ENCODE measurements at places on chromosomes 13 and 19.

GRCh38 chr13:80612804-80613203, 271.9 kb upstream of the SPRY2 start:
- no peak for DNase-seq

DNA sequence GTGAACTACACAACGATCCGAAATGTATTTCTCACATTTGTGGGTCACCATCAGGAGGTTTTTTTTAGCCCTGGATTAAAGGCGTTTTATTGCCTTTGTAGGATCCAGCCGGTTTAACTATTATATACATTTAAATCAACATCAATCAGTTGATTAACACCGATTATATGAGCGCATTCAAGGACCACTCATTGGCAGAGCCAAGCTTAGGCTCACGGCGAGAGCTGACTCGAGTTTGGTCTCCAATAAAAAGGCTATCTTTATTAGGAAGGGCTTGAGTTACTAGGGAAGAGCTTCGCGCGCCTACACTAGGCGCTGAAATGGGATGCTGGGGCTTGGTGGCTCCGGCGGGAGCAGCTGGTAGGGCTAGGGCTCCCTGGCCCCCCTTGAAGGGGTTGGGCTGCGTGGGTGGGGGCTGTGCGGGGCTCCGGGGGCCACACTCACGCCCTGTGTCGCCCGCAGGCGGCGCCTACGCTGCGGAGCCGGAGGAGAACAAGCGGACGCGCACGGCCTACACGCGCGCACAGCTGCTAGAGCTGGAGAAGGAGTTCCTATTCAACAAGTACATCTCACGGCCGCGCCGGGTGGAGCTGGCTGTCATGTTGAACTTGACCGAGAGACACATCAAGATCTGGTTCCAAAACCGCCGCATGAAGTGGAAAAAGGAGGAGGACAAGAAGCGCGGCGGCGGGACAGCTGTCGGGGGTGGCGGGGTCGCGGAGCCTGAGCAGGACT, 4.2 kb downstream of the PDX1 start:
- no peak for DNase-seq

DNA sequence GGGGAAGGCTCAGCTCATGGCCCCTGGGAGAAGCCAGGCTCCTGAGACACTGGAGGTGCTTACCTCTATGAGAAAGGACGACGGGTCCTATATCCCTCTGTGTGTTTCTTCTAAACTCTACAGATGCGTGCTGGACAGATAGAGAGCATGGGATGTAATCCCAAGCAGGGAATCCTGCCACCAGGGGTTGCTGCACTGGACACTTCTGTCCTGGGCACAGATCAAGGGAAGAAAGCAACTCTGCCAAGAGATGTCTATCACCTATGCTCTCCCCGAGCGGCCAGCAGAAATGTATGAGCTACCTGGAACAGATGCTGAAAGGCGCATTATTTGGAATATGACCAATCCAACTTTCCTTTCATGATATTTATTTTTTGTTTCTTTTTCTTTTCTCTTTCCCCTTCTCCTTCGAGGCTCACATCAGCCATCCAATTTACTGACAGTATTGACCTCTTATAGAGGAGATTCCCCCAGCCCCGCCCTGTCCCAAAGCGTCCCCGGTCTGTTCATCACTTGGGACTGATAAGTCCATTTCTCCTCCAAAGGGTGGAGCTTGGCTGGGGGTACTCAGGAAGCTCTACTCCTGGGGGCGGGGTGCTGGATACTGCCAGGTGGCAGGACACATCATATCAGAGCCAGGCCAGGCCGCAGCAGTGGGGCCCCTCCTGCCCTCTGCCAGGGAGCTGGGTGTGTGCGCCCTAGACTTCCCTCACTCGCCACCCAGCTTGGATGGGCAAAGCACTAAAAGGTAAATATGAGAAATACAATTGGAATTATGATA, 34.2 kb downstream of the TSHZ3 start:
- DNase-seq, result no peak

- no peak for DNase-seq
These were observed 21.7 kb upstream of the RNF17 start for GRCh38 chr13:24742294-24742693.

- no peak for DNase-seq
These were observed 19.8 kb downstream of the RBM26 start for GRCh38 chr13:79386125-79386826.

DNA sequence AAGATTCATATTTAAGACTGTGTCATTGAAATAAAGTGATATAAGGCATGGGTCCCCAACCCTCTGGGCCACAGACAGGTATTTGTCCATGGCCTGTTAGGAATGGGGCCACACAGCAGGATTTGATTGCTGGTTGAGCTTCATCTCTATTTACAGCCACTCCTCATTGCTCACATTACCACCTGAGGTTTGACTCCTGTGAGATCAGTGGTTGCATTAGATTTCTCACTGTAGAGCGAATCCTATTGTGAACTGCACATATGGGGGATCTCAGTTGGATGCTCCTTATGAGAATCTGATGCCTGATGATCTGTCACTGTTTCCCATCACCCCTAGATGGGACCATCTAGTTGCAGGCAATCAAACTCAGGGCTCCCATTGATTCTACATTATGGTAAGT, 132.1 kb downstream of the PCDH17 start:
- no peak for DNase-seq

- no peak for DNase-seq
These were observed 1.6 kb downstream of the MZF1 start for GRCh38 chr19:58571575-58571947.
